ENCODE measurements at places on chromosomes 12 and 14. TPM values are rescaled to one million over a fixed set of nuclear protein-coding genes. Genes with fewer than 3 reads are reported as not detected.

- no peak for DNase-seq
Measured at GRCh38 chr14:50397390-50398188, 908 bp upstream of the CDKL1 start.

GRCh38 chr12:58163021-58163420 is 221.7 kb downstream of the ATP23 start:
- DNase-seq, result no peak

GRCh38 chr14:63564318-63564717 is 21.1 kb upstream of the PPP2R5E start:
- no peak for DNase-seq

- DNase-seq, result no peak
Measured at GRCh38 chr12:42921741-42922504, 332.4 kb upstream of the PRICKLE1 start.

GRCh38 chr12:13805041-13805440 is 176.4 kb downstream of the GRIN2B start:
- no peak for DNase-seq

DNA sequence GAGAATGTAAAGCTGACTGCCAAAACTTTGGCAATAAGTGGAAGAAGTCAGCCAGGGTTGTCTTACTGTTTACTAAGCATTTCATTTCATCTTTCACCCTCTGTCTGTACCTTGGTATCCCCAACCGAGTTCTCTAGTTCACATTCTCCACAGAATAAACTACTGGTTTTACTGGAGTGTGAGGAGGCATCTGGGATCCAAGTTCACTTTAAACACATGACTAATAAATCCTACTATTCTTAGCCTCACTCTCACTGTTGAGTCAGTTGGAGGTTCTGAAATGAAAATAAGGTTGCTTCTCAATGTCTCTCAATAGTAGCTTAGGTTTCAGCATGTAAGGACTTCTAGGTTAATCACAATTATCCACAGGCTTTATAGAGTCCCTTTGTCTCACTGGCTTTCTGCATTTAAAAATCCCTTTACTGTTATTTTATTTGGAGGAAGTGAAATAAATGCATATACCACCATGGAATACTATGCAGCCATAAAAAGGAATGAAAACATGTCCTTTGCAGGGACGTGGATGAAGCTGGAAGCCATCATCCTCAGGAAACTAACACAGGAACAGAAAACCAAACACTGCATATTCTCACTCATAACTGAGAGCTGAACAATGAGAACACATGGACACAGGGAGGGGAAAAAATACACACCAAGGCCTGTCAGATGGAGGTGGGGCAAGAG is 95.8 kb downstream of the EPS8 start:
- DNase-seq, result no peak

DNA sequence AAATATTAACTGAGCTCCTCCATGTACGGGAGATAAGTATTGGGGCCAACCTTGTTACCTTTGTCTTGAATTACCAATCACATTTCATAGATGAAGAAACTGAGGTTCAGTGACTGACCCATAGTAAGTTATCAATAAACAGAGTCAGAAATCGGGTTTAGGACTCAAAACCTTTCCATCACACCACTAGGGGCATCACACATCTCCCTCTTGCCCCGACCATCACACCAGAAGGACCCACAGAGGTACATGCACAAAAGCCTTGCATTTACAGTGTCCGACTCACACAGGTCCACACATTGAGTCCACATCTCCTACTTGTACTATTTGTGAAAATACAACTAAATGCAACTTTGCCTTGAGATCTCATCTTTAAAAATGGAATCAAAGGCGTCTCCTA is 29.4 kb downstream of the KCNA5 start:
- DNase-seq, result no peak

DNA sequence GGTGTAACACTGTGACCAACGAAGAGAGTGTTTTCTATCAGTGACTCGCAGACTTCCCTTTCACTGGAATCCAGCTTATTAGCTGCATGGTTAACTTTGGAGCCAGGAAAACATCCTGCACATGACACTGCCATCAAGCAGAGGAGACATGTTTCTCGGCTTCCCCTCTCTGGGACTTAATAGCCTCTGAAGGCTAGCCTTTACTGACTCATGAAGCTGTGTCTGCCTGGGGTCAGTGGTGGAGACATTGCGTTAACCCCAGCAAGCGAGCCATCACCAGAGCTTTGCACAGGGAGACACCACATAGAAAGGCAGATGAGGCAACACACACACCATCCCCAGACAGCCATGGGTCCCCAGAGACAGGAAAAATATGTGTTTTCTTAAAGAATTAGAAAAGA is 126.9 kb upstream of the PRICKLE1 start:
- no peak for DNase-seq

GRCh38 chr14:88411039-88411438 is 25.6 kb downstream of the SPATA7 start:
- DNase-seq, result no peak

GRCh38 chr12:56334490-56334793 is 642 bp upstream of the PAN2 start:
- DNase-seq, result no peak

GRCh38 chr12:38411426-38411825 is 94.9 kb downstream of the ALG10B start:
- no peak for DNase-seq

DNA sequence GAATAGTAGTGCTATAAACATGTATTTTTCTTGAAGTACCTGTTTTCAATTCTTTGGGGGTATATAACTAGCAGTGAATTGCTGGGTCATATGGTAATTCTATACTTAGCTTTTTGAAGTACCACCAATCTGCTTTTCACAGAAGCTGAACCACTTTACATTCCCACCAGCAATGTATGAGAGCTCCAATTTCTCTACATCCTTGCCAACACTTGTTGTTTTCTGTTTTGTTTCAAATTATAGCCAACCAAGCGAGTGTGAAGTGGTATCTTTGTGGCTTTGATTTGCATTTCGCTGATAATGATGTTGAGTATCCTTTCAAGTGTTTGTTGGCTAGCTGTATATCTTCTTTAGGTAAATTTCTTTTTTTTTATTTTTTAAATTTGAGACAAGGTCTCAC is 95.7 kb downstream of the PAPLN start:
- no peak for DNase-seq

DNA sequence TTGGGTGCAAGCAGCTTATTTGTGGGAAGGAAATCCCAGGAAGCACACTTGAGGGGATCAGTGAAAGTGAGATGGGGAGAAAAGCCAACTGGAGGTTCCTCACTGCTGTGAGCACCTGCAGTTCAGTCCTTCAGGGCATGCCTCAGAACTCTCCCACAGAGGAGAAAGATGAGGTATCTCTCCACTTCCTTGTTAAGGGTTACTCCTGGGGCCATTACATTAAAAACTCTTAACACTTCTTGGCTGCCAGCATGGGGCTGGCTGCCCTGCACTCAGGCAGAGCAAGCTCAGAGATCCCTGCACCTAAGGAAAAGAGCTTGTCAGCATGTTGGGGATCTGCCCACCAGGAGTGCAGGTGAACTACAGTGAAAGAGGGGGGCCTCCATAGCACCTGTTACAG is 28.8 kb downstream of the FERMT2 start:
- DNase-seq, result no peak

DNA sequence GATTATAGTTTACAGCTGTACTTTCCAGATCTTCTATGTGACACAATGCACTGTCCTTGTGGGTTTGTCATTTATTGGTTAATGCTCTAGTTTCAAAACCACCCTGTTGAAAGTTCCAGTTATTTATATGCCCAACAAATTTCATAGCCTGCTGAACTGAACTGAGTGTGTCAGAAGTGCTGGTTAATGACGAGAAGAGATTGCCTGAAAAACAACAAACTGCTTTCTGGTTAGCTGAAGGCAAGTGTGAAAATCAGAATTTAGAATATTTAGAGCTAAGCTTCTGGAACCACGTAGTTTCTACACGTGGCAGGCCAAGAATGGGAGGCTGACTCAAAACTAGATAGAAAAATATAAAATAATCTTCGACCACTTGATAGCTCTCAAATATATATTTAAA is 19.1 kb upstream of the RIN3 start:
- DNase-seq, result no peak

GRCh38 chr14:51630987-51631386 is 20.7 kb upstream of the FRMD6 start:
- DNase-seq, result no peak

DNA sequence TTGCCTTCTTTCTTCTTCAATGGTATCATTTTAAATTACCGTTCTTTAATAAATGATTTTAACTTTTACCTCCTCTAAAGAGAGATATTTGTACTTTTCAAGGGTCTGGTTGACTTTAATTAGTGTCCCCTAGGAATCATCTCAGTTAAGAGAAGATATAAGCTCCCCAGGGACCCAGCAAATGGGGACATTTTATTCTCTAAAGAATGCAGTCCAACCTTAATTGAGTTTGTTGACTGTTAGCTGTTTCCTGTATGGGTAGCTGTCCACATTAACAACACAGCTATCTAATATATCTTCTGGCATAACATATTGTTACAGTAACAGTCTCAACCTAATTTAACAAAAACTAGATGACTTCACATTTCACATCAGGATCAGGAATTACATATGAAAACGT is 241.6 kb upstream of the NPAS3 start:
- no peak for DNase-seq

DNA sequence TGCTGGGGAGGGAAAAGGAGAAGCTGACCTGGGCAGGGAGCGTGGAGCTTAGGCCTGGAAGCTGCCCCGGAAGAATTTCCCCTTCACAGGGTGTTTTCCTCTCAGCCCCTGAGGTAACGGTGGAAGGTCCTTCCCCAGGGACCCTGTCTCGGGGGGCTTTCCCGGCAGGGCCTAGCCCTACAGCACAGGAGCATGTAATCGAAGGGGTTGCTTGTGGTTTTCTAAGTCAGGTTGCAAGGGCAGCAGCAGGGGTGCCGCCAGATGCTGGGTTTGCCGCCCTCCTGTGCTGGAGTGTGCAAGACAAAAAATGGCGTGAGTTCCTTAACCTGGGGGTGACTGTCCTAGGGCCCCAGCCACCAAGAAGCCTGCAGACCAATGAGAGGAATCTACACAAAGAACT is 1.6 kb upstream of the KRT74 start:
- no peak for DNase-seq

GRCh38 chr14:24315243-24315806 is 4.0 kb downstream of the LTB4R start:
- no peak for DNase-seq

- DNase-seq, result no peak
Measured at GRCh38 chr14:73804636-73805035, 47.0 kb upstream of the PTGR2 start.

DNA sequence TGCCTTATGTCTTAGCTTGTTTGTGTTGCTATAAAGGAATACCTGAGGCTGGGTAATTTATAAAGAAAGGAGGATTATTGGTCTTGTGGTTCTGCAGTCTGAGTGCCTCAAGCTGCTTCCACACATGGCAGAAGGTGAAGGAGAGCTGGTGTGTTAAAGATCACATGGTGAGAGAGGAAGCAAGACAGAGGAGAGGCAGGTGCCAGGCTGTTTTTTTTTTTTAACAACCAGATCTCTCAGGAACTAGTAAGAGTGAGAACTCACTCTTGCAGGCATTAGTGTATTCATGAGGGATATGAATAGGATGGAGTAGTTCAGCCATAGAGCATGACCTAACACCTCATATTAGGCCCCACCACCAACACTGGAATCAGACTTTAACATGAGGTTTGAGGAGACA is 123.4 kb downstream of the CMAS start:
- no peak for DNase-seq

DNA sequence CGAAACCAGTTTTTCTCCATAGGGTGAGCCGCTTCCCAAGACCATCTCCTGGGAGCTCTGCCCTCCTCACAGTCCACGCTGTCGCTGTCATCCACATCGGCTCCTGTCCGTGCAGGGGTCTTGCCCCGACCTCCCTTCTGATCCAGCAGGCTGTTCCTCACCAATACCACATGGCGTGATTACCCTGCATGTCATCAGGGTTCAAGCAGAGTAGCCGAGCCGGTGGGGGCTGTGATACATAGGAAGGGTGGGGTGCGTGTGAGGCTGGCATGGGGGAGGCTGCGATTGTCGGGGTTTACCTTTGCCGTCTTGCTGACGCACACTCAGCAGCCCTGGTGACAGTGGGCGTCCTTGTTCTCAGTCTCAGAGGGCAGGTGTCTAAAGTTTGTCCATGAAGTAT is 17.0 kb downstream of the TEDC1 start:
- DNase-seq, result no peak

- DNase-seq, result no peak
Measured at GRCh38 chr12:57444744-57445143, 10.2 kb downstream of the INHBC start.

- DNase-seq, result no peak
Measured at GRCh38 chr12:49355913-49356312, 9.2 kb downstream of the DNAJC22 start.

DNA sequence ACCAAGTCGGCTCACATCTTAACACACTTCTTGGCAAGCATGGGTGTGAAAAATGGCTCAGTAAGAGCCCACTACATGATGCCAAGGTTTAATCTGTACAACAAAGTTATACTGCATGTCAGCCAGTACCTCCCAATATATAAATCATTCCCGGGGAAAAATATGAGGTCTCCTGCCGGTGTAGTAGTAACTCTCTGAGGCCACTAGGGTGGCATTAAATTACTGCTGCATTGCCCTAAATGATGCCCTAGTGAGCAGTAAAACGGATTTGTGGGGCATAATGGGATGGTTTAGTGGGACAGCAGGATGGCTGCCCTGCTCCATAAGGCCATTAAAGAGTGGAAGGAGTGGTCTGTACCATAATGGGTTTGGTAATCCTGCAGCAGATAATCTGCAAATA is 267.7 kb downstream of the MED13L start:
- DNase-seq, result no peak

DNA sequence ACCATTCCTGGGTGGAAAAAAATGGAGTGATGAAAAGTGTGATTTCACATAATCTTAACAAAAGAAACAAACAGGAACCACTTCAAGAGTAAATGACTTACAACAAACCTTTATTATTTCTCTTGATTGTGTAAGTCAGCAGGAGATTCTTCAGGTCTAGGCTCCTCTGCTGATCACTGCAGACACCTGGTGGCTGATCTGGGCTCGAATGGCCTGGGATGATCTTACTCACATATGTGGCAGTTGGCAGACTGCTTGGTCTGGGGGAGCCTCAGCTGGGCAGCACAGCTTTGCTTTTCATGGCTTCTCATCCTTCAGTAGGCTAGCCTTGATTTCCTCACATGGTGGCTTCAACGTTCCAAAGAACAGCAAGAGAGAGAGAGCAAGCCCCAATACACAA is 215.4 kb upstream of the PRICKLE1 start:
- DNase-seq, result no peak

GRCh38 chr12:100348657-100349454 is 8.0 kb upstream of the SLC17A8 start:
- DNase-seq, result no peak

DNA sequence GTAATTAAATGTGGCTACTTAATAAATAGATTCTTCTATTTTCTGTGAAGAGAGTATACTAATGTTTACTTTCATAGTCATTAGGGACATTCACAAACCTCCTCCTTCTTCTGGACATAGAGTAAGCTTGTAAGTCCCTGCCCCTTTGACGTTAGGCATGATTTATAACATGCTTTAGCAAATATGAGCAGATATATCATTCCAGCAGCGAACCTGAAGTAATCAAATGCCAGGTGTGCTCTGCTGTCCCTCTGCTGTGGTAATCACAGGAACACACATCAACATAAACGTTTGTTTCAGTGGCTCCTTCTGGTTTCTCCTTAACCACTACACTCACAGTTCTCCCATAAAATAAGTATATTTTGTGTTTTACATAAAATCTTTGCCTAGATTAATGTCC is 961.8 kb downstream of the FLRT2 start:
- no peak for DNase-seq

E2F7 gene
- 4.2 TPM for total RNA-seq

PGF gene
- 7.9 TPM for total RNA-seq

OLR1 gene
- not detected for total RNA-seq

PRB2 gene
- not detected for total RNA-seq

FAM186B gene
- not detected for total RNA-seq

RDH5 gene
- total RNA-seq, result 6.6 TPM

RPS6KL1 gene
- total RNA-seq, result 248 TPM

PRKAG1 gene
- 58.2 TPM for total RNA-seq

PRDM4 gene
- 30.1 TPM for total RNA-seq
